Stimulated activated CD4-positive, alpha-beta T cell treated with anti-CD3 and anti-CD28 coated beads, Interleukin-2, amount 100 ng/mL, for 24 hours (primary cell): ENCODE measurements at places on chromosomes 3 and 15.

- no peak for DNase-seq
Measured at GRCh38 chr15:67968966-67969365, 85.1 kb upstream of the PIAS1 start.

DNA sequence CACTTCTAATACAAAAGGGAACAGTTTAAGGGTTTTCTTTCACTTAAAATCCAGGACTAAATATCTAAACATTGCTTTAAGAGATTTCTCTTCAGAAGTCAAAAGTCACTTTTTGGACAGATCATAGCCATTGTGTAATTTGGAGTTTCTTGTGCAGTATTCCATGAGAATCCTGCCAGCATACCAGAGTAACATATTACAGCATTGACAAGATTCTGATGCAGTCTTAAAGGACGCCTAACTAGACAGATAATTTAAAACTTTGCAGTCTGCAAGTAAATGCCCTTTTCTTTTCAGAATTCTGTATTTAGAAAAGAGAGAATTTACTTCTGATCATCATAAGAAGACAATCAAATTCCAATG is 17.5 kb upstream of the IGSF10 start:
- no peak for DNase-seq

- DNase-seq: no peak
Measured at GRCh38 chr15:48418343-48418742, 87.1 kb downstream of the DUT start.

GRCh38 chr3:154780263-154780662 is 299.9 kb upstream of the MME start:
- no peak for DNase-seq

DNA sequence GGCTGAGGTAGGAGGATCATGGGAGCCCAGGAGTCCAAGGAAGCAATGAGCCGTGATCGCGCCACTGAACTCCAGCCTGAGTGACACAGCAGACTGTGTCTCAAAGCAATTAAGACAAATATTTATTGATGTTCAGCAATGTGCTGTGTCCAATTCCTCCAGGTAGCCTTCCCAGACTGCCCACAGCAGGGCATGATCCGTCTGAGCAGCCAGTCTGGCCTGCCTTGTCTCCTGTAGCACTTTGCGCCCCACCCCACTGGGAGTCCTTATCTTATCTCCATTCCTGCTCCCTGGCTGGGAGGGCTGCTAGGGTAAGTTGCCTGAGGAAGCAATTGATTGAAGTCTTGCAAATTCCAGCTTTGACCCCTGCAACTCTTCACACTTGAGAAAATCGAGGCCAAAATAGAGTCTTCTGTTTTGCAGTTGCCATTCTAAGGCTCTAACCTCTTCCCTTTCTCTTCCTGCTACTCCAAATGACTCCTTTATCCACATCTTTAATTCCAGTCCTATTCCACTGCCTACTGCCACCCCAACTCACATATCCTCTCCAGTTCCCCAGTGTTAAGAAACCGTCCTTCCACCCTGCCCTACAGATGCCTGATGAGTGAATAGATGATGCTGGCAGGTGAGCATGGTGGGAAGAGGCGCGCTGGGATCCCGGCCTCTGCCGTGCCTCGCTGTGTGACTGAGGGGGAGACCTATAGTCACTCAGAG is 26.9 kb upstream of the LCTL start:
- DNase-seq: no peak

GRCh38 chr3:72446218-72447058 is 401.8 kb downstream of the SHQ1 start:
- no peak for DNase-seq

- no peak for DNase-seq
Measured at GRCh38 chr15:51450001-51450400, 108.5 kb downstream of the GLDN start.

- DNase-seq: no peak
Measured at GRCh38 chr3:196049653-196050052, 32.2 kb downstream of the TFRC start.

DNA sequence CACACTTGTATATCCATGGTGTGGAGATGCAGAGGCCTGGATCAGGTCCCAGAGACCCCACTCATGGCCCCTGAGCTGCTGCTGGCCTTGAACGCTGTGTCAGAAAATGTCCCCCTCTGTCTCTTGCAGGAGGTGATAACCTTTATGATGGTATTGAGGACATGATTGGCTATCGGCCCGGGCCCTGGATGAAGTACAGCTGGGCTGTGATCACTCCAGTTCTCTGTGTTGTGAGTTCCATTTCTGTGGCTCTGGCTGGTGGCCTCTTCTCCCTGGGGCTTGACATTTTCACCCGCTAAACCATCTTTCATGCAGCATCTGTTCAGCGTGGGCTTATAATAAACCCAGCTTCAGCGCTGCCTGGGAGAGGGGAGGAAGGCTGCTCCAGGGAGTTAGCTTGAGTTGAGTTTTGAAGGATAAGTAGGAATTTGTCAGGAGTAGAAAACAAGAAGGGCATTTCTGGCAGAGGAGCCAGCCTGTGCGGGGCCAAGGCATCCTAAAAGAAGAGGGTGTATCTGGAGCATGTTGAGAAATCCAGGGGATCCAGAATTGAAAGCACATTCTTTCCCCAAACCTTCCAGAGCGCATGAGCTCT is 61.1 kb downstream of the GRIP2 start:
- no peak for DNase-seq

DNA sequence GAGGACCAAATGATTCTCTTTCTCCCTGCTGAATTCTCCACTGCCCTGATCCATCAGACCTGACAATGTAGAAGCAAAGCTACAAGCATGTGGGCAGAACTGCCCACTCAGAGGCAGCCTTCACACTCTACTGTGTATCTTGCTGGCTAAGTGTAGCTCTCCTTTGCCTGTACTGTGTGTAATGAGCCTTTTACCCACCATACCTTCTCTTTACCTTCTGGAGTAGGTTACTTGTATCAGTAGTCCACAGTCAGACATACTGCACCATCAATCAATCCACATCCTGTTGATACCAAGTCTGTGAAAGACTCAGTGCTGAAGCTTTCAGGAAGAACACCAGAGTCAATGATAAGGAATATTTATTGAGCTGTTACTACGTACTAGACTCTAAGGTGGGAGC is 440.7 kb upstream of the ARHGEF26 start:
- no peak for DNase-seq

DNA sequence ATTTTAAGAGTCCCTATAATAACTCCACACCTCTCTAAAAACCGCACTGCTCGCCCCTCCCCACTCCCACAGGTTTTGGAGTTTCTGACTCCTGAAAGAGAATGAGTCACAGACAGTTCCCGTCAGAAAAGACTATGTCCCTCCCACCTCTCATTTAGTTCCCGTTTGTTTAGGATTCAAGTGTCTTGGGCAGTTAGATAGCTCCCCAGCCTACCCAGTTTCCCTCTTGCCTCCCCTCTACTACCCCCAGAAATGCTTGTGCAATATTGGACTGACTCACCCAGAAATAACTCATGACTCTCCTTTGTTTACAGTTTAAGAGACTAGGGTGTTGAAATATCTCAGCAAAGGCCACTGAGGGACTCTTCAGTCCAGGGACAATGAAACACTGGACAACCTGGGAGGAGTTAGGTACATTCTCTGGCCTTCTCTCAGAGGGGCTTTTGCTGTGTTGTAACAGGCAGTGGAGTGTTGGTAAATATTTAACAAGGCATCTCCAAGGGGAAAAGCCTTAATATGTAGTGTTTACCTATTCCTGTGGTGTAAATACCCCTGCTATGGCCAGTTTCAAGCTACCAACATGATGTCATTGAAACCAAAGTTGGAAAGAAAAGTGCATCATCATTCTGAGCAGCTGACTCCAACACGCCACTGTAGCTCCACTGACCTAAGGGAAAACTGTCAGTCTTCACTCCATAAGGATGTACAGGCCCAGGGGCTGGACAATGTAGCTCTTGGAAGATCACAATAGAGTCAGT is 96.1 kb upstream of the CHD2 start:
- DNase-seq: peak; percentile 84

- DNase-seq: no peak
Measured at GRCh38 chr3:195256639-195257453, 14.1 kb downstream of the XXYLT1 start.

DNA sequence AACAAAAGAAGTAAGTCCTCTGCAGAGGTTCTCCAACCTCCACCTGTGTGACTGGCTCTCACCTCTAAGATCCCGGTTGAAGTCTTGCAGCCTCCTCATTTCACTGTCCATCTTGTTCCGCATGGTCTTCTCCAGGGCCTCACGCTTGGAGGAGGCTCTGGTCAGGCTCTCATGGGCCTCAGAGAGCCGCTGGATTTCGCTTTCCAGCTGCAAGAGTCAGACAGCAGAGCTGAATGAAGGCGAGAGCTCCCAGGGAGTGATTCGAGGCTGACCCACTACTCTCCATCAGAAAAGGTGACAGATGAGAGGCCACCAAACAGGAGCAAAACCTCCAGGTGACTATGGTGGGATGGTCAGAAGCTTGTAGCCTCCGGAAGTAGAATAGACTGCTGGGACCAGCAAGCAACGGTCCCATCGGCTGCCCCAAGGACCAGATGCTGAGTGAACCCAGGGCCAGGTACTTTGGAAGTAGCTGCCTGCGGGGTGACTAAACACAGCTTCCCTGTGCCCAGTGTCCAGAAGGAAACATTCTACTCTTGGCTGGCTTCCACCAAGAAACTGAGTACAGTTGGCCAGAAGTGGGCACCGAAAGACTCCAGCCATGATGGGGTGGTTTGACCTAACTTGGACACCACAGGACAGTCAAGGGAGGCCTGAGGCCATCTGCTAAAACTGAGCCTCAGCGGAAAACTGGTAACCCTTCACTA is 7.9 kb downstream of the AMOTL2 start:
- DNase-seq: no peak

DNA sequence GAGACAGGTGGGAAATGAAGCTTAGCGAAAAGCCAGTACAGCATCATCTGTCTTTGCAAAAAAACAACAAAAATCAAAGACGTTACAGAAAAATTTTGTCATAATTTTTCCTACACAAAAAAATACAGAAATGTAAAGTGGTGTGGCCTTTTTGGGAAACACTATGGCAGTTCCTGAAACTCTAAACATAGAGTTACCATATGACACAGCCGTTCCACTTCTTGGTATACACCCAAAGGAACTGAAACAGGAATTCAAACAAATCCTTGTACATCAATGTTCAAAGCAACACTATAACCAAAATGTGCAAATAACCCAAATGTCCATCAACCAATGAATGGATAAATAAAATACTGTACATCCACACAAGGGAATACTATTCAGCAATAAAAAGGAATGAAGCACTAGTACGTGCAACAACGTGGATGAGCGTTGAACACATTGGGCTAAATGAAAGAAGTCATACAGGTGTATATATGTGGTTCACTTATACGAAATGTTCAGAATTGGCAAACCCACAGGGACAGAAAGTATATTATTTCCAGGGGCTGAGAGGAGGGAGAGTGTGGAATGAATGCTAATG is 46.8 kb downstream of the GLB1 start:
- no peak for DNase-seq

GRCh38 chr15:98924401-98925049 is 83.1 kb downstream of the PGPEP1L start:
- no peak for DNase-seq

DNA sequence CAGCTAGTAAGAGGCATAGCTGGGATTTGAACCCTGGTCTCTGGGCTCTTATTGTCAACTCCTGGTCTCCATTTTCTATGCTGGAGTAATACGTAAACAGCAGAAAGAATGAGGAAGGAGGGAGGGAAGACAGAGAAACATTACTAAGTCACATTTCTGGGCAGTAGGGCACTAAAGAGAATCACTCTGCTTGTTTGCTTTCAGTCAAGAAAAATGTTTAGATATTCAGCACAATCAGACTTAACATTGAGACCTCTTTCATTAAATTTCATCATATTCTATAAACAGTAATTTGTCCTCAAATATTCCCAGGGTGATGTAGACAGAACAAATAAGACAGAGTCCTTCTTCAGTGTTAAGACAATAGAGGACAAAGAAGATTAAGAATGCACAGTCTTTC is 67.7 kb upstream of the BNC1 start:
- no peak for DNase-seq

DNA sequence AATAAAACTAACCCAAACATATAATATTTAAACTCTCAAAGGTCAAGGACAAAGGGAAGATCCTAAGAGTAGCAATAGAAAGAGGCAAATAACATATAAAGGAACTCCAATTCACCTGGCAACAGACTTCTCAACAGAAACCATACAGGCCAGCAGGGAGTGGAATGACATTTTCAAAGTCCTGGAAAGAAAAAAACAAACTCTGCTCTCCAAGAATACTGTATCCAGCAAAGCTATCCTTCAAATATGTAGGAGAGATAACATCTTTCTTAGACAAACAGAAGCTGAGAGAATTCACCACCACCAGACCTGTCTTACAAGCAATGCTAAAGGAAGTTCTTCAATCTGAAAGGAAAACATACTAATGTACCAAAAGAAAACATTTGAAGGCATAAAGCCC is 51.5 kb upstream of the TMEM158 start:
- DNase-seq: no peak

DNA sequence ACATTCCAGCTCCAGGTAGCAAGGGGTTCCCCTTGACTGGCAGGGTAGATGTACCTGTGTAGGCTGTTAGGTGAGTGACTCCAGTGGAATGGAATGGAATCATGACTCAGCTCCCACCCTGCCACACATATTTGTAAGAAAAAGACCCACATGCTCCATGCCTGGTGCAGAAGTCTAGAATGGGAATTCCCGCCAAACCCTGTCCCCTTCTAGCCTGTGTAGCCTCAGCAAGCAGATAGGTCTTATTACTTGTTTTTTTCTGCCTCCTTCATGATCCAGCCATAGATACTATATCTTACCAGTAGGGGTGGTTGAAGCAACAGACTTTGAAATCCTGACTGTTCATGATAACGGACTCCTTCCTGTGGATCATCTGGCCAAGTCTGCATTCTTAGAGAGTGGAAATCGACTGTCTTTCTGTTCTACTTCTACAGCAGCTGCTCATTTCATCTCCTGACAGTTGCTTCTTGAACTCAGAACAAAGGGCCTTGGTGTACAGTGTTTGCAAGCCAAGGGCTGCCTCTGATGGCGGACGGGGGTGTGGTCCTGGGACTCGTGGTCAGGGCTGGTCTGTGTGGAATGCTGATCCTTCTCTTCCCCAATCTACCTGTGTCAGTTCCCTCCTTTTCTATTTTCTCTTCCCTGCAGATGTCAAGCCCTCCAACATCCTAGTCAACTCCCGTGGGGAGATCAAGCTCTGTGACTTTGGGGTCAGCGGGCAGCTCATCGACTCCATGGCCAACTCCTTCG is 16.3 kb downstream of the SNAPC5 start:
- no peak for DNase-seq

- DNase-seq: no peak
Measured at GRCh38 chr3:145326666-145327065, 834.3 kb downstream of the PLOD2 start.

DNA sequence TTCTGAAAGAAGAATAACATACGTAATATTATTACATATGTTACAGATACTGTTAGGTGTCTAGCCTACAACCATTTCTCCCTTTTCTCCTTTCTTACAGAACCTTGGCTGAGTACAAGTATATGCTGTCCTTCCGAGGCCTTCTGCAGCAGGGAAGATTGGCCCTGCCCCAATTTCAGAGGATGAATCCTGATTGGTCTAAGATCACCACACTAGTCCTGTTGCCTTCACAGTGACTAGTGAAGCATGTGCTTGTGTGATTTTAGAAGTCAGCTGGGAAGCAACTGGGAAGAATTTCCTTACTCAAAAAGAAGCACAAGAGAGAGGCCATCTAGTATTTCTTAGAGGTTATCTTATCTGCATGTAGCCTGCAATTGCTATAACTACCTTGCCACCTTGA is 30.6 kb upstream of the MECOM start:
- DNase-seq: no peak
